ENCODE measurements at places on chromosomes 2 and 18.

DNA sequence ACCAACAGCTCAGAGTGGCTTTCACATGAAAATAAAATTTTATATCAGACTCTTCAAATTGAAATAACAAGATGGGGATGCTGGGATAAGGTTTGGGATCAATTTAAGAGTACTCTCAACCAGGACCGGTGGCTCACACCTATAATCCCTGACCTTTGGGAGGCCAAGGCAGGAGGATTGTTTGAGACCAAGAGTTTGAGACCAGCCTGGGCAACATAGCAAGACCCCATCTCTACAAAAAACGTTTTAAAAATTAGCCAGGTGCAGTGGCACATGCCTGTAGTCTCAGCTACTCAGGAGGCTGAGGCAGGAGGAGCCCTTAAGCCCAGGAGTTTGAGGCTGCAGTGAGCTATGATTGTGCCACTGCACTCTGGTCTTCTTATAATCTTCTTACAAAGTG lies 2.6 kb downstream of the LMAN2L start:
- DNase-seq = no peak

DNA sequence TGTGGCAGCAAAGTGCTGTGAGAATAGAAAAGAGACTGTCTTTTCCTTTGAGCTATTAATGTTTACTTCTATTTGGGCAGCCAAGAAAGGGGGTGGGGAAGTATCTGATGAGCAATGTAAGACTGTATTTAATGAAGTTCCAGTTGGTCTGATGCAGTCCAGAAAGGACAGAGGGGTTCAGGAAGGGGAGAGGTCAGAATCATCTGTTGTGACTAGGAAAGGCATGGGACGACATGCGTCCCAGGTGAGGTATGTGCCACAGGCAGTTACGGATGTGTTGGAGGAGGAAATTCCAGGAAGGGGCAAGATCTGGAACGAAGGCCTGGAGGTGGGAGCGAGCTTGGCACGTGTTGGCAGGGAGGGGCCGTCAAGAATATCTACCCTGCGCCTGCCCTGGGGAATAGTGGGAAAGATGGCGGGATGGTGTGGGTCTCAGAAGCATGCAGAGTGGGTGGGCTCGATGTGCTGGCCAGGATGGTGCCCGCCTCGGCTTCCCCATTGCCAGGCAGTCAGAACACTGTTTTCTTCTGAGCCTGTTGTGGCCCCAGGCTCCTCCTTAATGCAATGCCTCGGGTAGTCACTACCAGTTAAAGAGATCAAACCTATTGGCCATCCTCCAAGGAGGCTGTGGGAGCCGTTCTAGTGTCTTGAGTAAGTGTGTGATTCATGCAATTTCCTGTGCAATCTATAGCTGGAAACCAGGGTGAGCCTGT lies 57.8 kb upstream of the TXNDC2 start:
- DNase-seq = no peak

DNA sequence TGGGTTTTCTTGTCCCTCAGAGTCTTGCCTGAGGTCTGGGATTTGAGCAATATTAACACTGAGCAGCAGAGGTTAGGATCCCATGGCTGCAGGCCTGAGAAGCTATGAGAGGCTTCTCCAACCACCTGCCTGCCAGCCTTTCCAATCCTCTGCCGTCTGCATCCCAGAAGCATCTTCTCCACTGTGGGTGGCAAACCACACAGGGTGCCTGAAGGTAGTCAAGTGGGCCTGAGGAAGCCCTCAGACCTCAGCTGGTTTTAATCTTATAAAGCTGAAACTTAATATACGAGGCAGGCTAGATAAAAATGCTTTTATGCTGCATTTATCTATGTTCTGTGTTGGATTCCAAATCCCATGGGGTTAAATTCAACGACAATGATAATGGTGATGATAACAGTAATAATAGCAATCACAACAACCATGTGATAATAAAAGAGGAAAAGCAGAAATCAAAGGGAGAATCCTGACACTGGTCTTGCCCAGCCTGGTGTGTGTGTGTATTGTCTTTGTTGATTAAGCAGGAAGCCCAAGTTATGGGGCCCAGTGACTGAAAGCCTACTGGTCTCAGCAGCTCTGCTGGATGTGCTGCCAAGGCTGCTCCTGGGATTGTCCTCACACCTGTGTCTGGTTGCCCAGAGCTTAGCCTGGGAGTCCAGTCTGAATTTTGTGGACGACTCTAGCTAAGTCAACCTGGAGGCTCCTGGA lies 59.7 kb upstream of the LDAH start:
- no peak for DNase-seq

DNA sequence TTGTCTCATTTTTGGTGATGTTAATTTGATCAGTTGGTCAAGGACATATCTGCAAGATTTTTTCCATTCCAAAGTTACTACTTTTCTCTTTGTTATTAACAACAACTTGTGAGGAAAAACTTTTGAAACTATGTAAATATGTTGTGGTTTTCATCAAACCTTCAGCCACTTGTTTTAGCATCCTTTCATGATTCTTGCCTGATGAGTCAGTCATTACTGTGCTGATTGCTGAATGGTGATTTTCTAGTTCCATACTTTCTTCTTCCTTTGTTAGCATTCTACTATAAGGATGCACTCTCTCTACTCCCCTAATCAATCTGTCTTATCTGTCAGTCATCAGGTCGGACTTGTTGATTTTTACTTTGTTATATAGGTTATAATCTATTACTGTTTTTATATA lies 10.9 kb downstream of the TMEM87B start:
- DNase-seq = no peak

GRCh38 chr2:107025291-107025857 lies 139.4 kb upstream of the ST6GAL2 start:
- DNase-seq = no peak

GRCh38 chr18:9756271-9756932 lies 48.3 kb downstream of the RAB31 start:
- no peak for DNase-seq

GRCh38 chr2:72931280-72931910 lies 14.1 kb downstream of the EMX1 start:
- no peak for DNase-seq

DNA sequence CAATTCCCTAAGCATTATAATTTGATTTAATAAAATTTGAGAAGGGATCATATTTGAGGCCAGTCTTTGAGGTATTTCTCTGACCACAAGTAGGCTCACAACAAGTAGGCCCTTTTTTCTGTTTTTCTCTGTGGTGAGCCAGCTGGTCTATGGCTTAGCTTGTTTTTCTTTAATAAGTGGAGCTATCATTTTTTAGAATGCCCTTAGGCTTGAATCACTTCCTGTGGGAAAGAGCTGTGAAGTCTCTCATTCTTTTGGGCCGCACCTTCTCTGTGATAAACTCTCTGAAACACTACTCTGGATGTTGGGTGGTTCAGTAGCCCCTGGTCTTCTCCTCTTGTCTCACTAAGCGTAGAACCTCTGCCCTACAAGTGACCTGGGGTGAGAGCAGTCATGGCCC lies 235.9 kb downstream of the SUCLG1 start:
- no peak for DNase-seq

DNA sequence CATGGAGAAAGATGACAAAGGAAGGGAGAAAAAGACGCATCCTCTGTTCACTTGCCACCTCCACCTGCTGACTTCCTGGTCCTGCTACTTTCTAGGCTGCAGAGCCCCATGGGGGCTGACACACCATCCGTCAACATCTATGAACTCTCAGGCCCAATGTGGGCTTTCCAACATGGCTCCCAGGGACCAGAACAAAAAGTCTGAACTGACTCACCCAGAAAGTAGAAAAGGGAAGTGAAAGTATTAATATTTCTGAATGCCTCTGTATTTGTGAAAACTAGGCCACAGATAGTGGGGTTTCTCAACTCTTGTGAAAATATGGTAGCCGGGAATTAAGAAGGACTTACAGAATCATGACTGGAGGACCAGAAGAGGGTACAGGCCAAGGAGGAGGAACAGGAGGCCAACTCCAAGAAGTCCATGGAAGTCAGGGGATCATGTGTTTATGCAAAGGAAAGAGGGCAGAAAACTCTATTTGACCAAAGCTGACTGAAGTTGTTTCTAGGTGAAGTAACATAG lies 123.1 kb upstream of the CAB39 start:
- DNase-seq = no peak

GRCh38 chr2:162435676-162436075 lies 91.7 kb downstream of the GCA start:
- no peak for DNase-seq

DNA sequence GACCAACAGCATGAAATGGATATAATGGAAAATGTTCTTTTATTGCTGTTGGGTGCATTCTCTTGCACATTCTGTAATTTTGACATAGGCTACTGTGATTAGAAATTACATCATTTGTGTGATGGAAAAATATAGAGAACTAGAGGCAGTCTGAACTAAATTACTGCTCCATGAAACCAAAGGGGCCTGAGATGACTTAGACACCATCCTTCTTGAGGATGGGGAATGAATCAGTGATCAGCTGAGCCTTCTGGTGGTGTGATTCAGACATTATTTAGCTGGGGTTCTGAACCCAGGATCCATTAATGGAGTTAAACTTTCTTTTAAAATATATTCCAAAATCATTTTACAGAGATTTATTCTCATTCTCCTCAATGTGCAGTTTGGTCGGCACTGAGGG lies 135.8 kb downstream of the LDLRAD4 start:
- no peak for DNase-seq

DNA sequence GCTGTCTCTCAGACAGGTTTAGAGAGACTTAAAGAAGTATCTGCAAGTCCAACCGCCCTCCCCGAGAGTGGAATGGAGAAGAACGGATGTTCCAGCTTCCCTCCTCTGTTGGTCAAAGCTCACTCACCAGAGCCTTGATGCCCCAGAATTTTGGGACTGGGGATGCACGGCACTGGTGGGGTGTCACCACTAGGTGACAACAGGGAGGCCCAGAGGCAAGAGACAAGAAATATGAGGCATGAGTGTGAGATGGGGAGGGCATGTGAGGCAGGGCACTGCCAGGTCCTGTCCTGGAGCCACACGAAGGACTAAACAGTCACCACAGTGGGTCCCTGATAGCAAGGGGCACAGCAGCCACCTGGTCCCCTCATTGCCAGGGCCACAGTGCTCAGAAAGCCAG lies 35.1 kb upstream of the SH3BP4 start:
- DNase-seq = no peak

DNA sequence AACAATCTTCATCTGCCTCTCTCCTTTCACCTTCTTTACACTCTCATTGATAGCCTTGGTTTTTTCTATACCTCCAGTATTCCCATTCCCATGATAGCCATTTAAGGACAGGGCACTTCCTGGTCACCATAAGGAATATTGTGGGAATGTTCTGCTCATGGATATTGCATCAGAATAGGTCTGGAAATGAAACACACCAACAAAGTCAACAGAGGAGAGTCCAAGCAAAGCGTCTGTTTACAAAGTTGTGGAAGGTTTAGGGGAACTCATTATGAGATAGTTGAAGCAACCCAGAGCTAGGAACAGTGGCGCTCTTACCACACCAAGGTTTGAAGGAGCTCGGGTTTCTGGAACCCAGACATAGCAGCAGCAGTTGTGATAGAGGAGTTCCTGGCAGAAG lies 150.3 kb upstream of the TNP1 start:
- DNase-seq = no peak

DNA sequence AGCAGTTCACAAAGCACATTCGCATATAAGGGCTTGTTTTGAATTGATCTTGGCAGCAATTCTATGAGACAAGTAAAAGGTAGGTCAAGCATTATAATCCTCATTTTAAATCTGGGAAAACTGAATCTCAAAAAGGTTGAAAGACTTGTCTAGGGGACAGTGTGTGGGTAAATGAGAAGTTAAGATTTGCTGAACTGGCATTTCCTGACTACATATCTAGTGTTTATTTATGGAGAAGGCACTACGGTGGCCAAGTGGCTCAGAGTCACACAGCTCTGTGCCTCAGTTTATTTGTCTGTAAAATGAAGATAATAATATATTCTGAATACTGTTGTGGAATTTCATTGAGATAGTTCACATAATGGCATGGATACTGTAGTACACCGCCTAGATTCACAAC lies 16.3 kb upstream of the IL1RN start:
- DNase-seq = no peak

DNA sequence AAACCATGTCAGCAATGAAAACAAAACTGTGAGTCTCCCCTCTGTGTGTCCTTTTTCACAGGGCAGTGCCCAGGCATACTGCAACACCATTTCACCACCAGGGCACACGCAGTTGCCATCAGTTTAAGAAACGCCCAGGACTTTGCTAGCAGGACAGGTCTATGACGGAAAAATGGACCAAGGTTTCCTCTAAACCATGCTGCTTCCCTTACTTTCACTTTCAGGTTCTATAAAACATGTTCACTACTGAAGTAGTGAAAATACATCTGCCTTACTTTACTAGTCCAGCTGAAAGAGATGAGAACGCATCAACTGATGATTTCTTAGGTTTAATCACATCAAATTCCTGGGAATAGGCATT lies 110.5 kb downstream of the TCF4 start:
- no peak for DNase-seq

- no peak for DNase-seq
Measured at GRCh38 chr2:236338495-236339184, 74.4 kb upstream of the ASB18 start.

DNA sequence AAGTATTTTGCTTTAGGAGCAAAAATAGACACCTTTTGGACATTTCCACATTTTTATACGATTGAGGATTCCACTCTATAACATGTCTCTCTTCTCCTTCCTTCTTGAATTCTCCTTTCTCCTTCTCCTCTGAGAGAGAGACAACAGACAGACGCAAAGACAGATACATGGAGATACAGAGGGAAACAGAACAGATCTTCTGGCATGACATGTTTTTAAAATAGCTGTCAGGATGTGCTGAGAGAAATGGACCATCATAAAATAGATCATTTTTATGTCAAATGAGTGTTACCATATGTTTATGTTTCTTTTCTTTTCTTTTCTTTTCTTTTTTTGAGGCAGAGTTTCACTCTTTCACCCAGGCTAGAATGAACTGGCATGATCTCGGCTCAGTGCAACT lies 44.4 kb upstream of the ZNF532 start:
- no peak for DNase-seq

DNA sequence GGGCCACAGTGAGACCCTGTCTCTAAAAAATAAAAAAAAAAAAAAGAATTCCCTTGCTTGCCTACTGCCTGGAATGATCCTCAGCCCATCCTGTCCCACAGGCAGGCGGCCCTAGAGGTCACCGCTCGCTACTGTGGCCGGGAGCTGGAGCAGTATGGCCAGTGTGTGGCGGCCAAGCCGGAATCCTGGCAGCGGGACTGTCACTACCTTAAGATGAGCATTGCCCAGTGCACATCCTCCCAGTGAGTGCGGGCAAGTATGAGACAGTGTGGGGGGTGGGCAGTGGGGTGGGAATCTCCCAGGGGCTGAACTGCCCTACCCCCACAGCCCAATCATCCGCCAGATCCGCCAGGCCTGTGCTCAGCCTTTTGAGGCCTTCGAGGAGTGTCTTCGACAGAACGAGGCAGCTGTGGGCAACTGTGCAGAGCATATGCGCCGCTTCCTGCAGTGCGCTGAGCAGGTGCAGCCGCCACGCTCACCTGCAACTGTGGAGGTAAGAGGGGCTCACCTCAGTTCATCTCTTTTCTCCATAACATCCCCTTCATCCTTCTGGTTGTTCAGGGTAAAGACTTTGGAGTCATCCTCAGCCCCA lies 1.6 kb downstream of the CHCHD5 start:
- DNase-seq = no peak

- DNase-seq = no peak
Measured at GRCh38 chr2:242015108-242016065, 145.9 kb downstream of the RTP5 start.

Measured in T follicular helper cell (primary cell).